ENCODE measurements at places on chromosomes 4 and X.

DNA sequence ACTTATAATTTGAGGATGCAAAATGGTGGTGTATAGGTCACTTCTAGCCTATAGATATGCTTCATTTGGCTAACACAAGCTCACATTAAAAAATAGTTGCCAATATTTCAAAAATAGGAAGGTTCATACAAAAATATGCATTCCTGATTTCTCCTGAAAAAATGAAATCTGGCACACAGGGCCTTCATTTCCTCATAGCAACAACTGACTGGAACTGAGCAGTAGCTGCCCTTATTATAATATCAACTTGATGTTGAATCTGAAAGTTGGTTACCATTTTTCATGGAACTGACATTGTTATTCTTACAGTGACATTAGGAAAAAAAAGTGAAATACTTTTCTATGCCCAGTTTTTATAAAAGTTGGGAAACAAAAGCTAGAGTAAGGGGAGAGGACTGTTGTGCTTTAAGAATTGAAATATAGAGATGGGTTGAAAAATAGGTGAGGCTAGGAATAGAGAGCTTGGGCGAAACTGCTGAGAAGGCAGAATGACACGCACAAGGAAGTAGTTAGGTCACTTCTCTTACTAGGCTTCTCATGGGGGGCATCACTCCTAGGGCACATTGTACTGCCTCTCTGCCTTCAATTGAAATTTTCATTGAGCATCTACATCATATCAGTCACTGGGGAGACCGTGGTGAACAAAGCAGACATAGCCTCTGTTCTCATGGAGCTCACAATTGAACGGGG is 43.1 kb upstream of the C1GALT1C1 start:
- DNase-seq = no peak

DNA sequence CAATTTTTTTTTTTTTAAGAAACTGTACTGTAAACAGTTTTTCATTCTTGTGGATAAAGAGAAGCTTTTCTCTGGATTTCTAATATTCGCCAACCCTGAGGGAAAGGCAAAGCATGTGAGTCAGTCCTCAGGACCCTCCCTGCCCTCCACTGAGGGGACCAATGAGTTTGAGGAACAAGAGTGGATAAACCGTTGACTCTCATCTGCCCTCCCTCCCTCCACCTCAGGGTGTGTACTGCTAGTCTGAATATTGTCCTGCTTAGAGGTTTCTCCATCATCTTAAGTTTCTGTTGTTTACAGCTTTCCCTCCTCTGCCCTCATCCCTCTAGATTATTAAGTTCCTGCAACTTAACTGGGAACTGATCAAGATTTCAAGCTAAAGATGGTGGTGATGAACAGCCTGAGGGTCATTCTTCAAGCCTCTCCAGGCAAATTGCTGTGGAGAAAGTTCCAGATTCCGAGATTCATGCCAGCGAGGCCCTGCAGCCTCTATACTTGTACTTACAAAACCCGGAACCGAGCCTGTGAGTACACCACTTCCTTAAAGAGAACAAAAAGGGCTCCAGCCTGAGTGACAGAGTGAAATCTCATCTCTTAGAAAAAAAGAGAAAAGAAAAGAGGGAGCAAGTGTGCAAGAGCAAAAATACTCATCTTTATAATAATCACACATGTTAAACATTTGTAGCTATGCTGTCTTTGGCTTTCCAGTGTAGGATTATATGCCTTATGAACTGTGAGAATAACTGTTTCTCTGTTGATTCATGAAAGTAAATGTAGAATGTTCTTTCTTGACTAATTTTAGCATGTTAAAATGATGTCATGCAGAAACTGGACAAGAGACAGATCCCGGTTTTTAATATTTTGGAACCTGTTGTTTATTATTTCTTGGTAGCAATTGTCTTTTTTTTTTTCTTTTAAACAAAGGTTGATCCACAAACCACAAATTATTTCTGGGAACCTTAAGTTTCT is 11.9 kb downstream of the CA5B start:
- no peak for DNase-seq

GRCh38 chrX:50495616-50496015 is 25.0 kb upstream of the DGKK start:
- no peak for DNase-seq

GRCh38 chrX:133569217-133569616 is 153.9 kb upstream of the GPC4 start:
- no peak for DNase-seq

- DNase-seq = no peak
These were observed 154.3 kb upstream of the ANXA3 start for GRCh38 chr4:78397292-78397630.
